Cerebellar nuclear complex (tissue), 1 donor: ENCODE measurements at places on chromosomes 12 and 14.

GRCh38 chr14:65297744-65298143 is 114.8 kb upstream of the FUT8 start:
- no peak for DNase-seq

DNA sequence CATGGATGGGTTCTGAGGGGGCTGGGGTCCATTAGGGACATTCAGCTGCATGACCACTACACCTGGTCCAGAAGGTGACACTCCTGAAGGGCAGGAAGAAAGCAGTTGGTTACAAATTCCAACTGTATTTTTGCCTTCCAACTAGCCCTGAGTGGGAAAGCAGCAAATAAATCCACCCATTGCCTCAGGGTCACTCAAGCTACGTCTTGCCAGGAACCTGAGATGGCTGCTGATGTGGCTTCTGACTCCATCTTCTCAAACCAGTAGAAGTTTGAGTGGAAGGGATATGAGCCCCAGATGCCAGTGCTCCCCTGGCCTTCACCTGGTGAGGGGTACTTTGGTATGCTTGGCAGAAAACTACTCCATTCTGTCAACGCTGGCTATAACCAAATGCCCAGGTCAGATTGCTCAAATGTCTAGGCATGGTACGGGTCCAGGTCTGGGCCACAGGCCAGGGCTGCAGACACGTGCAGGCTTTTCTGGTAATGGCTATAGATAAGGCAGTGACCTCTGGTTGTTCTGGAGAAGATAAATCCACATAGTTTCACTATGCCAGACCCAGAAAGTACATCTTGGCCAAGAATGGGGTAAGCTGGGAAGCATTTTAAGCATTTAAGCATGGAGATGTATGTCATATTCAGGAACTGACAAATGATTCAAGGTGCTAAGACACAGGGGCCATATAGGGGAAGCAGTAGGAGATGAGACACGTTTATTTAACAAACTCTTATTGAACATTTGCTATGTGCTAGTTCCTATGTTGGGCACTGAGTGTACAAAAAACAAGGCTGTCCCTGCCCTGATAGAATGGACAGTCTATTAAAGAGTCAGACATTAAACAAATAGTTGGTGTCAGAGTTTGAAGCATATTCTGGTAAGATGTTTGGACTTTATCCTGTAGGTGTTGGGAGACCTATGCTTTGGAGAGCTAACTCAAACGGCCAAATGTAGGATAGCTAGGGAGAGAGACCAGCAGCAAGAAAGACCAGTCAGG is 8.3 kb upstream of the STAC3 start:
- DNase-seq = no peak

DNA sequence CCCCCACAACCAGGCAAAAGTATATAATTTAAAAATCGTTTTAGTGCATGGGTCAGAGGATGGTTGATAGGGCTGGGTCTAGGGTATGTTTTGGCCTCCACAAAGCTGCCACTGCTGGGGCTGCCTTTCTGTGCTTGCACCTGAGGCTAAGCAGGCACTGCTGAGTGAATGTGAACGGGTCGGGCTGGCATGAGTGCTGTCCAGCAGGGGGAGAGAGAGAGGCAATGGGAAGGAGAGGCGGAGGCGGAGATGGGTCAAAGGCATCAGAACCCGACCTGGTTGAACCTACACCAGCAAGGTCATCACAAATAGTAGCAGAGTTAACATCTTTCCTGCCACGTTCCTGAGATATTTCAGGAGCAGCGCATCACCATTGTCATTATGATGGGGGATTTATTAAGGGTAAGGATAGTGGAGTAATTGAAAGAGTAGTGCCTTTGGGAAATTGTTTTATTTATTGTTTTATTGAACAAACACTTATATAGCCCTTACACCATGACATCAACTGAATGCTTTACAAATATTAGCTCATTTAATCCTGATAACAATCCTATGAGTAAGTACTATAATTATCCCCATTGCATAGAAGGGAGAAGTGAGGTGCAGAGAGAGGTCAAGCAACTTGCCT is 5.8 kb upstream of the NRXN3 start:
- no peak for DNase-seq

DNA sequence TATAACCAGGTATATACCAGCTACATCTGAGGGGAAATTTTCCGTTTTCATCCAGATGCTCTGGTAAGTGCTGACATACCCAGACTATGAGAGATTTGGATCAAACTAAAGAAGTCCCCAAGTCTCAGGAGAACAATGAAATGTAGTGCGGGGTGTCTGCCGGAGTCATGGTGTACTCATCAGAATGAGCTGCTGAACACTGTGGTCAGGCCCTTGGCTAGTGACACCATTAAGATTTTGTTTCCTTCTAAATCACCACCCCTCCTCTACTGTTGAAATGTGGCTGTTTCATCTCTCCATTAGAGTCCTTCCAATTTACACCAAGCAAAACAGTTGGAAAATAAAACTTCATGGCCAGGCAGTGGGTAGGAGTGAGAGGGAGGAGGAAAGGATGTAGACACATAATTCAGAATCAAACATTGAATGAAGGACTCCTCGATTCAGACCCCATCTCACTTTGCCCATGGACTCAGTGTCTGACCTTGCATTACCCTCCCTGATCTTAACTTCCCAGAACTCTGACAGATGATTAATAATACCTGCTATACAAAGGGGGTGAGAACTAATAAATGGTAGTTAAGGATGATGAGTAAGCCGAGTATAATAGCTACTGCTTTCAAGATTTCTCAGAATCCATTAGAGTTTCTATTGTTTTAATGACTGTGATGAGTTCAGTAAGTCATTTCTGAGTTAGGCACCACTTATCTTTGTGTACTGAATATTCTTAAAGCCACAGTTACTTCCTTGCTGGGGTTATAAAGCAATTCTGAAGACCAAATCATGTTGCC is 127.4 kb downstream of the CRADD start:
- no peak for DNase-seq

DNA sequence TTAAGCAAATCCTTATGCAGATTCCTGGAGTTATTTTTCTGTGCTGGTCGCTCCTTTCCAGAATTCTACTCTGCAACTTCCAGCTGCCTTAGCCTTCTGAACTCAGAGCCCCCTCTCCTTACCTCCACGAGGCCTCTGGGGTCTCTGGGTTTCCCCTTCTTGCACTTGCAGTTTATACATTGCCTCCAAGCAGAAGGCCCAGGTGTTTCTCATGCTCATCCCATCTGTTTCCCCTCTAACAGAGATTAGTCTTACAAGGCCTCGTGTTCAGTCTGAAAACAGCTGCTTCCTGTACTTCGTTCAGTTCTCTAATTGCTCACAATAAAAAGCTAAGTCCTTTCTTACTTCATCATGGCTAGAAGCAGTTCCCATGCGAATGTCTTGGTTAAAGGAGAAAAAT is 134.4 kb upstream of the FGD4 start:
- no peak for DNase-seq

- no peak for DNase-seq
These were observed 11.1 kb upstream of the INF2 start for GRCh38 chr14:104678346-104678745.

DNA sequence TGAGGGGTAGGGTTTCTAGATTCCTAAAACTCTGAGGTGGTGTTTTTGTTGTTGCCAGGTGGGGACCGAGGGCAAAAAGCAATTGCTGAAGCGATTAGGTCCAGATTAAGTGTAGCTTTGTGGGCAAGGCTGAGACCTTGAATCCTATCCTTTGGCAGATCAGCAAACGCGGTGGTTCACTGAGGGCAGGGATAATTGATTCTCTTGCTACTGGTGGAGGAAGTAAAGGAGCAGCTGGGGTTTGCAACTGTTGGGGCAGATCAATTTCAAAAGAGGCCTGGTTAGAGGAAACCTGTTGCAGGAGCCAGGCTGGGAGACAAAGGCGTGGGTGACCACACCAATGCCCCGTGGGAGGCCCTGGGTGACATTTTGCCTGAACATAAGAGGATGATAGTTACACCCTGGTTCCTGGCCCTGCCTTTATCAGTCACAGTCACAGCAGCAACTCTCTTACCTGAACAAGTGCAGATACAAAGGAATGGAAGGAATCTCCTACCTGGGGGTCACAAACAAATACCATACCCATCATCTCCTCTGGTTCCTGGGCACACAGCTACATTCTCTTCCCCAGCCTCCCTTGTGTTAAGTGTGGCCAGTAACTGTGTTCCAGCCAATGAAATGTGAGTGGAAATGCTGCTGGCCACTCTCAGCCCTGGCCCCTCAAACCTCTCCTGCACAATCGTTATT is 43.3 kb upstream of the RASSF3 start:
- DNase-seq = no peak

DNA sequence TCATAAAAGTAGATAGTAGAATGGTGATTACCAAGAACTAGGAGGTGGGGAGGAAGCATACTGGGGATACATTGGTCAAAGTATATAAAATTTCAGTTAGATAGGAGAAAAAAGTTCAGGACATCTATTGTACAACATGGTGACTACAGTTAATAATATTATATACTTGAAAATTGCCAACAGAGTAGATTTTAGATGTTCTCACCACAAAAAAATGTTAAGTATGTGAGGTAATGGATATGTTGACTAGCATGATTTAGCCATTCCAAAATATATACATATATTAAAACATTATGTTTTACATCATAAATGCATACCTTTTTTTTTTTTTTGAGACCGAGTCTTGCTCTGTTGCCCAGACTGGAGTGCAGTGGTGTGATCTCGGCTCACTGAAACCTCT is 31.0 kb downstream of the TMEM116 start:
- DNase-seq = no peak

DNA sequence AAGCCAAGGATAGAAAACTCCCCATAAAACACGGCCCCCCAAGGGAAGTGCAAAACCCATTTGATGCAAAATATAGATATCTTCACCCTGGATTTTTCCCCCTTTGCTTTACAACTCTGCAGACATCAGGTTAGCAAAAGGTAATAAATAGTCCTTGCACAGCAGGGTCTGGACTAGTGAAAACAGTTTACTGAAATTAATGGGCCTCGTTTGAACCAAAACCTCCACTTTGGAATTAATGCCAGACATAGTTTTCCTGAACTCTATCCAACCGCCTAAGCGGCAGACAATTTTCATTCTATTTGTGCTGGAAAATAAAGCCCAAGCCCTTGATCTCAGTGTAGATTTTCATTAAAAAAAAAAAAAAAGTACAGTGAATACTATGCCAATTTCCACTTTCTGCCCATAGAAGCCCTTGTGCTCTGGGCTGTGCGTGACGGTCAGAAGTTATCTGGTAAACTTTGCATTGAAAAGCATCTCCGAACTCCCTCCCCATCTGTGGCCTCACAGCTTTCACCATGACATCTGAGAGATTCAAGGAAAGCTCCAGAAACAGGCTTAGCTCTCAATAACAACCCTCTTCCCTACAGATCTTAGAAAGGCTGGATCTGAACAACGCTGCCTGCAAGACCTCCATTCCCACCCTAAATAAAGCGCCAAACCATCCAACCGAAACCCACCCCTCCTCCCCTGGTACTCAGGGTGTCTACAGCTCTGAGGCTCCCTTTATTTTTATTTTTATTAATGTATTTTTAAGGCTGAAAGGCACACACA is 11.0 kb upstream of the IRF2BPL start:
- no peak for DNase-seq

DNA sequence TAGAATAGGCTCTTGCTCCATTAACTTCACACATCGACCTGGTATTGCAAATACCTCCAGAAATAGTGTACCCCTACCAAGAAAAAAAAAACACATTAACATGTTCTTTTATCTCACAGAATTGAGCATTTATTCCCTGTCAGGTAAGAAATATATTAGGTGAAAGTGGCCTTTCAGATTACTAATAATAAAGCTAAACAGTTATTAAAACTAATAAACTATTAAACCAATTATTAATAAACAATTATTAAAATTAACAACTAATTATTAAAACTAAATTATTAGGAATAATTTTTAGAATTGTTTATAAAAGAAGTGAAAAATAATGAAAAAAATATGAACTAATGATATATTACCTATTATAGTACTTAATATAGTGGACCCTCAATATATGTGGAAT is 7.2 kb upstream of the AK7 start:
- no peak for DNase-seq

DNA sequence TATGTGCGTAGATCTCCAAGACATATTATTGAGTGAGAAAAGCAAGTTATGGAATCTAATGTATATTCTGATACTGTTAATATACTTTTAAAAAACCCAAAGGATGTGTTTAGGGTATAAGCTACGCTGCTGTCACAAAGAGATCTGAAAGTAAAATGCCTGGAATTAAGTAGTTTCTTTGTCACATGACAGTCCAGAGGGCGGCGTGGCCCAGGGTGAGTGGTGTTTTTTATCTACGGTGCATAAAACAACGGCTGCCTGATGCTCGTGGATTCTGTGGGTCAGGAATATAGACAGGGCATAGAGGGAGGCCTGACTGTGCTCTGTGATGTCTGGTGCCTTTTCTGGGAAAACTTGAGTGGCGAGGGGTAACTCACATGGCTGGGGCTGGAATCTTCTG is 21.3 kb downstream of the TMEM120B start:
- DNase-seq = no peak

DNA sequence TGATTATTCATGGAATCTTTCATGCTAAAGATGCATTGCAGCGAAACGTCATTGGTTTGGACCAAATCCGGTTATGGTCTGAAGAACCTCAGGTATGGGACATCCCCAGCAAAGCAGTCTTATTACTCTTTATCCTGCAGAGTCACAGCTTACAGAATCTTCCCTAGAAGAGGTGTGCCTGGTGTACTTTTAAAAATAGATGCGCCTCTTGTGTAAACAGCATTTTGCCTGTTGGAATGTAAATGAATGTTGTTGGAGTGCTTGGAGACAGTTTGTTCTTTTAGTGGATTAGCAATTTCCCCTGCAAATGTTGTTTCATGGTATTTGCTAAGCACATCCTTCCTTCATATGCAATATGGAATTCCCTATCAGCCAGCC is 242.5 kb downstream of the ZFP36L1 start:
- DNase-seq = no peak

DNA sequence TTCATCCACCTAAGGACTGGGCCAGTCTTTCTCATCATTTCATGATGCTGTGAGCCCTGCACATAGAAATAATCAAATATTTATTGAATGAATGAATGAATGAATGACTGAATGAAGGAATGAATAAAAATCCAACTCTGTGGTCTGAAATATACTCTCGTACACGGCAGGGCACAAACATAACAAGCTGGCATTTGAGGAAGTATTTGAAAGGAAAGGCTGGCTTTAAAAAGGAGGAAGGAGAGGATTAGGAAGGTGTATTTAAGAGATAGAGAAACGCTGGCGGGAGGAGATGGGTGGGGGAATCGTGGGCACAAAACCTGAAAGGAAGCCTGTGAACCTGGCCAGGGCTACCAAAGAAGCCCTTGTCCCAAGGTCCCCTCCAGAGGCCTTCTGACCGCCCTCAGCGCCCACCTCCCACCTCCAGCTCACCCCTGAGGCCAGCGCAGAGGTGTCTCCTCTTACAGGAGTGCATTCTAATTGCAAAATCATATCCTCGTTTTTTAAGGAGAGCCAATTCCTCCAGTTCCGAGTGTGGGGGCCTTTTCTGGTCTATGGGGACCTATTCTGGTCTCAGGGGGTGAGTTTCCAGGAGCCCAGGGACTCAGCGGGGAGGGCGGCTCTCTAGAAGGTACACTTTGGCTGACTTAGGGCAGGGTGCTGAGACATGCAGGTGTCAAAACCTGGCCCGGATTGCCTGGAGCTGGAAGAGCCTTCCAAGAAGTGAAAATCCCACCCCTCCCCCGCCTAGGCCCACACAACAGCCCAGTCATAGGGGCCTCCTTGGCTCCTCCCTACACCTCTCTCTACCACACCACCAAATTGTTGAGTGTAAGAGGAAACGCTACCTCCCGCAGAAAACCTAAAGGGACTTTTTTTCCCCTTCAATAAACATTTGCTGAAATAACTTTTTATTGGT is 8.7 kb upstream of the JDP2 start:
- DNase-seq = no peak

- DNase-seq = no peak
These were observed 137.2 kb downstream of the ARMH4 start for GRCh38 chr14:58014778-58015177.
